ENCODE measurements at places on chromosomes 7 and 10.
A peak's percentile ranks its signal among the peaks of the same experiment; 100 is the strongest.

GRCh38 chr10:89129911-89130310, 77.2 kb downstream of the CH25H start:
- no peak for DNase-seq

GRCh38 chr10:115030483-115031200, 62.5 kb upstream of the ATRNL1 start:
- no peak for DNase-seq

DNA sequence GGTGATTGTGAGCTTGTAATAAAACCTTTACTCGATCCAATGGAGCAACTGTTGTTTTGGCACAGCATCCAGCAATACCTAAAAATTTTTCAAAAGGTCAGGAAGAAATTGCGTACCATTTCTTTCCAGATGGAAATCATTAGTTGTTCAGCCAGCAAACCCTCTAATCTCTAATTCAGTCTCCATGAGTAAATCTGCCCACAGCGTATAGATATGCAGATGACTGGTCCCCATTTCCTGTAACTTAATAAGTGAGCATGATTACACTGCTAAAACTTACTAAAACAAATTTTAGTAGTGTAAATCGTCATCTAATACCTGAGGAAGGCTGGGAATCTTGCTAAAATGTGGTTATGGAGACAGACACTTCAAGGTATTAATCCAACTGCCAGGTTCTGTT, 10.6 kb downstream of the SLC25A16 start:
- DNase-seq: no peak

DNA sequence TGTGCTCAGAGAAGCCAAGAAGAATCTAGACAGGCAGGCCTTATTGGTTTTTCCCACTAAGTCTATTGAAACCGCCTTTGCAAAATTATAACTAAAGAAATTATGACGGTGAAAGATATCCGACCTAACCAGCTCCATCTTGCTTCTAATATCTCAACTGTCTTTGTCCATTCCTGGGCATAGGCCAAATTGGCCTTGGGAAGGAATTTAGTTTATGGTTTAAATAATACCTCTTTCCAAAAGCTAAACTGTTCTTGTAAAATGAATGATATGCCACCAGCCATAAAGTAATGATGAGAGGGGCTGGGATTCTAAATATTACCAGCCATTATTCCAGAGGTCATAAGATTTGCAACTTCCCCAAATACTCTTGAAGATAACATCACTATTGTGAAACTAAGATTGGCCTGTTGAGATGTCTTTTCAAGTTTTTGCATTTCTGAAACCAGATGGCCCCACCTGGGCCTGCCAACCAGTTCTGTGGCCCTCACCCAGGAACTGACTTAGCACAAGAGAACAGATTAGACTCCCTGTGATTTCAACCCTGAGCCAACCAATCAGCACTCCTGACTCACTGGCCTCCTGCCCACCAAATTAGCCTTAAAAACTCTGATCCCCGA, 41.2 kb upstream of the SLC35G1 start:
- no peak for DNase-seq

- no peak for DNase-seq
Observed at GRCh38 chr7:26460351-26461085, 168.9 kb downstream of the SNX10 start.

GRCh38 chr7:148374396-148375259, 215.9 kb upstream of the C7orf33 start:
- no peak for DNase-seq

- peak; percentile 3 for DNase-seq
Observed at GRCh38 chr10:98047009-98047741, 16.8 kb upstream of the CRTAC1 start.

DNA sequence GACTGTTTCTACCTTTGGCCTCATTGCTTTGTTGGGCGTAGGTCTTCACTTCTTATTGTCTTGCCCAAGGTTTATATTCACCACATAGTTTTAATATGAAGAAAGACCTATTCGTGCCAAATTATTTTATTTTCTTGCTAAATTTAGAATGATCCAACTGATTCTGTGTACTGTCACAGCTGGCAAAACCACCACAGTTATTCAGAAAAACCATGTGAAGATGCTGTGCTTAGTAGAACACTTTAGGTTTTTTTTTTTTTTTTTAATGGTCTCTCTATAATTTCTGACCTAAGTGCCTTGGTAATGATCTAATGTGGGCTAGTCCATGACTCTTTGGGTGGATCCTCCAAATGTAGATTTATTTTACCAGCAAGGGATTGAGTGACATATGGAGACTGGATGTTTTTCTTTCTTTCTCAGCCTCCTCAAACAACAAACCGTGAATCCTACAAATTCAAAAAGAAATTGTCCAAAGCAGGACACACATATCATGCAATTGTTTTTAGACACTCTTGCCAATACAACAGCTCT, 243.8 kb downstream of the DYNC1I1 start:
- no peak for DNase-seq

- DNase-seq: no peak
Observed at GRCh38 chr7:142451296-142451695, 193.4 kb upstream of the PRSS58 start.

DNA sequence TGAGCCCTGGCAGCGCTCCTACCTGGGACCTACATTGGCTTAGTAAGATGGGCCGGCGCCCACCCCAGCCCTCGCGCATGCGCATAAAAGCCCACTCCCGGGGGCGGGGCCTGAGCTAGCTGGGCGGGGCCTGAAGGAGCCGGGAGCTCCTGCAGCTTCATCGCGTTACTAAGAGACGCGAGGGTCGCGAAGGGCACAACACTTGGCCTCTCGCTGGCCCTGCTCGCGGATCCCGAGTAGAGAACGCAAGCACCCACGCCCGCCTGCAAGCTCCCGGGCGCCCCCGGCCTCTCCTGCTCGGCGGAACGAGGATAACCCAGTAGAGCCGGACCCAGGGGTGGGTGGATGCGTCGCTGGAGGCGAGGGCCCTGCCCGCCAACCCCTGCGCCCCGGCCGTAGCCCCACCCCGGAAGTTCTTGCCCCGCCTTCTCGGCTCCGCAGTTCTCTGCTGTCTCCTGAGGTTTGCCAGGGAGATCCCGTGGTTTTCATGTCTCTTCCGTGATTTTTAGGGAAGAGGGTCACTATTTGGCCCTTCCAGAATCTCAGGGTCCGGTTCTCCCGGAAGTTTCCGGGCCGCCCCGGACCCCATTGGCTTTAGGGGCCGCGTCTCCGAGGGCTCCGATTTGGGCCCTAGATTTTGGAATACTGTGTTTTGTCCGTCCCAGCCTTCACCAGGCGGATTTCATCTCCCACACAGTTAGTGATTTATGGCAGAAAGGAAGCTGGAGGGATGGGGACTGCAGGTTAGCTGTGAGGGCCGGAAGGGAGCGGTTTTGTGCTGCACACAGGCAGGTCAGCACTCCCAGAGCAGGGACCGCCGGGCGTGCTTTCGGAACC, at the start of gene MEIG1:
MEIG1 (plus strand) TSS at position 168 of the 837 bp plus-strand sequence. CDS start 7,081 bp downstream, outside the sequence.
- peak; percentile 81 for DNase-seq
